ENCODE measurements at places on chromosomes 6 and 20.

GRCh38 chr6:167090171-167090570, 32.7 kb upstream of the CCR6 start:
- no peak for DNase-seq

DNA sequence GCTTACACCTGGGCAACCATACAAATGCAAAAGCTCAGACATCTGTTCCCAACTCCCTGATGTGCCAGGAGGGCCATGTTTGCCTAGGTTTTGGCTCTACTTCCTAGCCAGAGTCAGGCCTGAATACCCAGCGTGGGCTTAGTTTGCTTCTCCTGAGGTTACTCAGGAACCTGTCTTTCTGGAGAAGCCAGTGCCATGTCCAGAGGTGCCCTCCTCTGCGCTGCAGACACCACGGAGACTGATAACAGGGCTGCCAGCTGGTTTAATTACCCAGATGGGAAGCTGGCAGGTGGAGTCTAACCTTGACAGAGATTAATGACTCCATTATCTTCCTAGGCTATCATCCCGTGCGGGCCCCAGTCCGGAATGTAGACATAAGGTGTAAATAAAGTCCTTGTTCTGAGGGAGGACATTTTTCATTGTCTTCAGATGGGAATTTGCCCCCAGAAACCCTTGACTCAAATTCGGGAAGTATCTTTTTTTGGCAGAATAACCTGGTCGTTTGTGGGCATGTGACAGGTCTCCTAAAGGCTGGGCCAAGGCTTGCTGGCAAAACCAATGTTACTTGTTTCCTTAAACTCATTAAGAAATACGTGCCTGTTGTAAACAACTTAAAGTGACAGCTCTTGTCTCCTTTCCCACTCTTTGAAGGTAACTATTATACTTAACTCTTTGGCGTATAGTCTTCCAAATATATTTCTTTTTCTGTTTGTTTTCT, 29.2 kb upstream of the ZNFX1 start:
- DNase-seq = no peak

DNA sequence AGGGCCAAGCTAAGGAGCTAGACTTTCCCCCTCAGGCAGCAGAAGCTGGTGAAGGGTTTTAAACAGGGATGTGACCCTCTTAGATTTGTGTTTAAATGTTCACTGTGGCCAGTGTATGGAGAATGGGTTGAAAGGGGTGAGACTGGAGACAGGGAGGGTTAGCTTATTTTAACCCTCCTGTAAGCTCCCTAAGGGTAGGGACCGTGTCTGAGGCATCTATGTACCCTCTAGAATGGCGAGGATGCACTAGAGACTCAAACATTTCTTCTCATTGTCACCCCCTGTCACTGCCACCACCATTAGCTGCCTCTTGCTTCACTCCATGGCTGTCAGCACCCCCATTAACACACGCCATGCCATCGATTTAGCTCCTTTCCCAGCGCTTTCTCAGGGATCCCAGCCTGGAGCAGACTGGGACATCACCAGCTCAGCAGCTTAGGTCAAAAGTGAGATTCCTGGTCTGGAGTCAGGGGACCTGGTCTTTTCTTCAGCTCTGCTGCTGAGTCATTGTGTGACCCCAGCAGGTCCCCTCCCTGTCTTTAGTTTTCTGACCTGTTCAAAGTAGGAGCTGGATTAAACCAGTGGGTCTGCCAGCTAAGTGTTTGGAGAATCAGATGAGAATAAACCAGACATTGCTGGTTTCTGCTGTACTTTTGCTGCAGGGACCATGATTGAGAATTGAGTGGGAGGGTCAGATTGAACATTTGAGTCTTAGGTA, 1.1 kb upstream of the SLC22A7 start:
- DNase-seq = no peak

DNA sequence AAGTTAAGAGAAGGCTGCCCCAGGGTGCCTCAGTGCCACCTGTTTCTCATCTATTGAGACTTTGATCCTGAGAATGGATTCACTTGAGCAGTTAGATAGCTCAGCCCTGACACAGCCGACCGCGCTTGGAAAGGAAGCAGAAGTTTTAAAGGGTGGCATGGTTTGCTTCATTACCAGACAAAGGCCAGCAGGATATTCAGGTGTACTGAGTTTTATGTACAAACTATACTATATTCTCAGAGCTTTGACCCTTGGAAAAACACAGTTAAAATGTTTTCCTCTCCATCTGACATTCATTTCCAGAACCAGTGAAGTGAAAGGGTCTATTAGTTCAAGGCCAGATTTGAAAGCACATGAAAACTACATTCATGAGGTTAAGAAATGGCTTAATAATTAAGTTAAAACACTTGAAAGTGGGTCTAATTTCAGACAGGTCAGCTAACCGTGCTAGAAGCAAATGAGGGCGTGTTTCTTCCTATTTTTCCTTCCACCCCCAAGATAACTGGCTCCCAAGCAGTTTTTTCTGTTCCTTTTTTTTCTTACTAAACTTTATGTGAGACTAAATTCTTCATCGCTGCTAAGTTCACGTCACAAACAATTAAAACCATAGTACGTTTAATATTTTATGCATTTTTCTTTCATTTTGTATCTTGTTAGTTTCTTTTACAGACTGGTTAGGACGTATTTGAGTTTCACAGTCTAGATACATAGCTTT, 385.3 kb upstream of the SOX4 start:
- DNase-seq = no peak

DNA sequence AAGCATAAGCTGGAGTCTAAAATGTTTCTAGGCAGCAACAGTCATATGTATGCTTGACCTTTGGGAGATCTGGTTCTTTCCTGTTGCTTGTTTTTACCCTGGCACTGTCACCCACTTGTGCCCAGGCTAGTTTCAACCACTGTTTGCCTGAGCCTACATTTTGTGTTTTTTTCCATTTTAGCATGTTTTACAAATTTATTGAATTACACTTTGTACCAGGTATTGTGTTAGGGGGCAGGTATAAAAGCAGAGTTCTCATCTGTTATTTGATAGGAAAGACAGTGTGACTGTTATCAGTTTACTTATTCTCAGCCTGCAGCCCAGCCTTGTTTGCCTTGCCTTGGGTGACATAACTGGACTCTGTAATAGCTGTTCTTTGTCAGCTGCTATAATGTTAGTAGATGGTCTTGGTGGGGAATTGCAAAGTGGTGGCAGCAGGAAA, 147.0 kb downstream of the CDKAL1 start:
- DNase-seq = no peak

DNA sequence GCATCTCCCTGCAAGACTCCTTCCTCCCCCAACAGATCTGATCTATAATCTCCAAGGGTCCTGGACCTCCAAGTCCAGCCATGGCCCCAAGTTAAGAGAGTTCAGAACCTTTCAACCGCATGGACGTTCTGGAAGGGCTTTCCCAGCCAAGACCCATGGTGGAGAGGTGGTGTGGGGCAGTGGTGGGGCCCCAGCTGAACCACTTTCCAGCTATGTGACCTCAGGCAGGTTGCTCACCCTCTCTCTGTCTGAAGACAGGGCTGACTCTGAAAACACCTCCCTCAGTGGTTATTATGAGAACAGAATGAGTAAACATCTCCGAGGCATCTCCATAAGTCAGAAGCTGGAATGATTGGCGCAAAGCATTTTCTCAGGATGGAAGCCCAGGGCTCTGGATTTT, 887 bp downstream of the CLPS start:
- no peak for DNase-seq

GRCh38 chr6:6590530-6590929, 2.0 kb downstream of the LY86 start:
- DNase-seq = no peak

GRCh38 chr20:36147690-36148089, 6.8 kb upstream of the EPB41L1 start:
- no peak for DNase-seq

DNA sequence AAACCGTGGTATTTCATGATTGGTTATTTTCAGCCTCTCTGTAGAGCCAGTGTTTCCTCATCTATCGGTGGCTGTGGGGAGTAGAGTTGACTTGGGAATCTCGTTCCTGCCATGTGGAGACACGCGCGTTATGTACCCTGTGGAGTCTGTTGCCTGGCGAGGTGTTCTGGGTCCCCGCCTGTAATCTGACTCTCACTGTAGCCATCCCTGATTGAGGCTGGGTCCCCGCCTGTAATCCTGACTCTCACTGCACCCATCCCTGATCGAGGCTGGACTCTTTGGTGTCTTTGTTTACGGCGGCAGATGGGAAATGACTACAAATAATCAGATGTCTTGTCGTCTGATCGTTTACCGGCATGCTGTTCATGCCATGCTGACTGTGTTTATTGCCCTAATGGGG, 153.9 kb downstream of the DTNBP1 start:
- no peak for DNase-seq

DNA sequence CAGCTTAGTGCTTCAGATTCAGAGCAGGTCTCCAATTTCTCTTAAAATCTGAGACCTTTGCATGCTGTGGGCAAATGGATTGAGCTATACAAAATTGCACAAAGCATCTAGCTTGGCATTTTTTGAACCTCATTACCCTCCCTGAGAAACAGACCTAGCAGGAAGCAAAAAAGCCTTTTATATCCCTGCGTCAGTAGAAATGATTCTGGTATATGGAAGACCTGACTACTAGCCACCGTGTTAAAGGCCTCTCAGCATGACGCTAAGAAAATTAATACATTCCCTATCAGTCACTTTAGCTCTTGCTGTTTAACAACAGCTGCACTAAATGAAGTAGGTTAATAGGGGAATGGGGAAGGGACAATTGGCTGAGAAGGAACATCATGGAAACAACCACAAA, 110.7 kb upstream of the SMLR1 start:
- no peak for DNase-seq

GRCh38 chr20:50111120-50111828, 1.7 kb downstream of the UBE2V1 start:
- no peak for DNase-seq

- no peak for DNase-seq
Observed at GRCh38 chr6:157099912-157100593, 223.3 kb downstream of the TMEM242 start.

DNA sequence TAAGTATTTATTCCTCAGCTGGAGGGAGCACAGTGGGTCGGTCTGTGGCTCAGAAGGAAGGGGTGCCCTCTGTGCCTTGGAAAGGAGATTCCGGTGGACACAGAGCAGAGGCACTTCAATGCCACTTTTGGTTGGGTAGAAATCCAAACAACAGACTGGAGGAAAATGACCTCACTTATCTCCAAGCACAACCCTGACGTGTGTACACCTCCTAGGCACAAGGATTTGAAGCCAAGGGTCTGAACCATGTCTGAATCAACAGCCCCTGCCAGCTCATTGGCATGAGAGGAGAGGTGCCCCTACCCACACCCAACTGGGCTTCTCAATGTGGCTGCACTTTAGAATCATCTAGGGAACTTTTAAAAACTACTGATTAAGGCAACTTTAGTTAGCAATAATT, 13.4 kb downstream of the CD24 start:
- no peak for DNase-seq

GRCh38 chr20:41786158-41786557, 168.0 kb upstream of the CHD6 start:
- DNase-seq = no peak

GRCh38 chr6:108123481-108123929, 42.3 kb upstream of the NR2E1 start:
- no peak for DNase-seq

DNA sequence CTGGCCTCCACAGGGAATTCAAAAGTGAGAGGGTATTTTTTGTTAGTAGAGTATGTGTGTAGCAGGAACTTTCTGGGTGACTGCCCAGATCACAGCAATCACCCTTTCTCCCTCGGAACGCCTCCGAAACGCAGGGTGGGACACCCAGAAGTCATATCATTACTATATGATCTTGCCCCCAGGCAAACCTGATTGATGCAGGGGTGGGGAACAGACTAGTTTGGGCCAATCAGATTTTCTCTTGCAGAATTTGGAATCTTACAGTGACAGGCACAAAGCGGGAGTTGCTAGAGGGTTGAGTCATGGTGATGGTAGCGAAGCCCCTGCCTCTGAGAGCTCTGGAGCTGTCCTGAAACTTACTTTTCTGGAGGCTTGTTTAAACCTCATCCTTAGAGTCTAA, 16.5 kb upstream of the RPN2 start:
- no peak for DNase-seq

DNA sequence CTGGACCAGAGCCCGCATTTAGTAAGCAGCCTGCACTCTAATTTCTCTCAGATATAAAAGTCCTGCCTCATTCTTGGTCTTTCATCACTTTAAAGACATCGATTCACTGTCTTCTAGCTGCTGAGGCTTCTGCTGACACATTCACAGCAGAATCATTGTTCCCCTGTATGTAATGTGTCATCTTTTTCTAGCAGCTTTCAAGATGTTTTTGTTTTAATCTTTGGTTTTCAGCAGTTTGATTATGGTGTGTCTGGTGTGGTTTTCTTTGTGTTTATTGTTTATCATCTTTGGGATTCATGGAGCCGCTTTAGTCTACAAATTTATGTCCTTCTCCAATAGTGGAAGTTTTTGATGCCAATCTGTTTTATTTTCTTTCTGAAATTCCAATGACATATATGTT, 157.3 kb upstream of the STMND1 start:
- no peak for DNase-seq

GRCh38 chr6:122068291-122068769, 331.1 kb upstream of the HSF2 start:
- no peak for DNase-seq

DNA sequence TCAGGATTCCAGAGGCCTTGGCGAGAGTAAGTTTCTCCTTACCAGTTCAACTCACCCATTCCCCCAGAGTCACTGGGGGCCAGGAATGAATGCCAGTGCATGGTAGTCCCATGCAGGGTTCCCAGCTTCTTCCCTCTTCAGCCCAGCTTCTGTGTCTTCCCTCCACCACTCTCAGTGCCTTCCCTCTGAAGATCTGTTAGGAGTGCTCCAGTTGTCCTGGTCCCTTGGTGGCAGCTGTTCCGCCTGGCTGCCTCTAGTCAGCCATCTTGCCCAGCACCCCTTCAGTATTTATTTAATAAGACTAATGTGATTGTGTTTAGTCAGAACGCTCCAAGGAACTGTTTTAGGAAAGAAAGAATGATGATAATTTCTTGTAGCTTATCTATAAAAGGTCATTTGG, 23.1 kb downstream of the FIG4 start:
- DNase-seq = no peak

- DNase-seq = no peak
Observed at GRCh38 chr6:81751388-81752083, 945 bp downstream of the TENT5A start.

DNA sequence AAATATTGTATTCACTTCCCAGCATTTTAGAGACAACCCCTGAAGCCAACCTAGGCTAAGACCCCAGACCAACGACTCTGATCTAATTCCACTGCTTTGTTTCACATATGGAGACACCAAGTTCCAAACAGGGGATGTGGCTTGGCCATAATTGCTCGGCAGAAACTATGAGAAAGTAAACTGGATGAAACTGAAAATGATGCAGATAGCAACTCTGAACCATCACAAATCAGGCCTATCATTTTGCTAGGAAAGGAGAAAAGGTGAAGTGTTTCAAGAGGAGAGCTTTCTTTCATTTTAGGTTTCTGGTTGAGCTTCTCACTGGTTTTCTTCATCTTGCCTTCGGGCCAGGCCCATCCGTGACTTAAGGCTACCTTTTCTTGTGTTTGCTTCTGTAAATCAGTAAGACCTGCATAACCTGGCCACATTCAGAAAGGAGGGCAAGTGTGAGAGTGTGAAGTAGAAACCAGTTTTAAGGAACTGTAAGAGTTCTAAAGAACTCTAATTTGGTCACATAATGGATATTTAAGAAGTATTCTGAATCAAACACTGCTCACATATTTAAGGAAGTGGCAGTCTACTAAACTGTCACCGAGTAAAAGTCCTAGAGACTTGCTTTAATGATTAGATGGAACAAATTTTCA, 105.8 kb downstream of the BACH2 start:
- DNase-seq = no peak

Measured in T-helper 22 cell (primary cell).